ENCODE measurements at places on chromosomes 2 and 18.

- DNase-seq, result no peak
Observed at GRCh38 chr2:50443868-50444630, 587.9 kb downstream of the NRXN1 start.

DNA sequence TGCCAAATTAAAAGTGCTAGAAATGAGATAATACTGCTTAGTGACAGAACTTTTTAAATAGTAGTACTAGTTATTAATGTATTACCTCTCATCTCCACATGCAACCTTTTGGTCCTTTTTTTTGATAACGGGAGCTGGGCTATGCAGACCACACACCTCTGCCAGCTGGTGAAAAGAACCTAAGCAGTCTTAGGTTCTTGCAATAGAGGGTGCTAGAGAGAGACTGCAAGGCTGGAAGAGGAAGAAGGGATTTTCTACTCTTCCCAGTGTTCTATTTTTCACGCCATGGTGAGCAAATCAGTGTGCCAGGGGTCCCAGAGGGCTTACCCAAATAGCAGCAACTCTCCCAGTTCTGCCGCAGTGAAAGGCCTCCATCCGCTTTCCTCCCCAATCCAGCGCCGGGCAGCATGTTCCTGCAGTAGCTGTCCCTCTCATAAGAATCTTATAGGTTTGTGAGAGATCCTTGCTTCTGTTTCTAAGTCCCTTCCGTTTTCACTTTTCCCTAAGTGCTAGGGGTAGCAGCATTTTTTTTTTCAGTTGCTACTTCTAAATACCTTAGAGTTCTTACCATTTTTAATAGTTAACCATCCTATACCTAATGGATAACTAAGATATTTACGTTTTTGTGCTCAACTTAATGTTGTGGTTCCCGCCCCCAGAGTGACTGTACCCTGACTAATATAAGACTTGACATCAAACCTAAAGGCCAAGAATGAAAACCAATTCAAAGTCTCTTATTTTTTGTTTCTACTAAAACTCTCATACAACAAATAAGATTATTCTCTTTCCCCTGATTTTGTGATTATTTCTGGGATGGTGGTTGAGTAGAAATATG lies 69.4 kb upstream of the UBE2E3 start:
- no peak for DNase-seq

GRCh38 chr18:79720359-79720733 lies 40.7 kb downstream of the CTDP1 start:
- no peak for DNase-seq

- no peak for DNase-seq
Observed at GRCh38 chr2:232420463-232421188, 14.0 kb downstream of the ALPG start.

GRCh38 chr2:217244815-217245214 lies 385.0 kb upstream of the TNP1 start:
- DNase-seq, result no peak

All from cerebellar nuclear complex (tissue), 1 donor.